ENCODE measurements at places on chromosomes 12 and 14. TPM values are rescaled to one million over a fixed set of nuclear protein-coding genes. Genes with fewer than 3 reads are reported as not detected.

Gene CDC42BPB
- 187 TPM for total RNA-seq

- DNase-seq = no peak
Measured at GRCh38 chr12:124738636-124739467, 124.8 kb downstream of the SCARB1 start.

DNA sequence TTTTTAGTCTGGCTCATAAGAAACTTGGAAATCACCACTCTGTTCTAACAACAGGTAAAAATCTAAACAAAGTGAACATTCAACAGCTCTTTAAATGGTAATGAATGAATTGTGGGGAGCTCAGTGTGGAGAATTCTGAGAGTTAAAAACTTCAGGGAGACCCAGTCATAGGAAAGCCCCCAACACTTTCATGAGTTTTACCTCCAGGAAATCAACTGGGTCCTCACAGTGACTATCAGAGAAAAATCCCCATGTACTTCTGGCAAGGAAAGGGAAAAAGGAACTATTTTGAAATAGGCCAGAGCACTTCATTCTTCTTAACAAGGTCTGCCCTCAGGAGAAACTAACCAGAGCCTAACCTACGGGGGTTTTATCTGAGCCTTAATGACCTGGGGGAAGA lies 134.7 kb downstream of the CMAS start:
- no peak for DNase-seq

- no peak for DNase-seq
Measured at GRCh38 chr12:88784166-88784565, 203.9 kb upstream of the KITLG start.

Measured in endothelial cell (in vitro differentiated cells).